ENCODE measurements at places on chromosomes 13 and 19.

DNA sequence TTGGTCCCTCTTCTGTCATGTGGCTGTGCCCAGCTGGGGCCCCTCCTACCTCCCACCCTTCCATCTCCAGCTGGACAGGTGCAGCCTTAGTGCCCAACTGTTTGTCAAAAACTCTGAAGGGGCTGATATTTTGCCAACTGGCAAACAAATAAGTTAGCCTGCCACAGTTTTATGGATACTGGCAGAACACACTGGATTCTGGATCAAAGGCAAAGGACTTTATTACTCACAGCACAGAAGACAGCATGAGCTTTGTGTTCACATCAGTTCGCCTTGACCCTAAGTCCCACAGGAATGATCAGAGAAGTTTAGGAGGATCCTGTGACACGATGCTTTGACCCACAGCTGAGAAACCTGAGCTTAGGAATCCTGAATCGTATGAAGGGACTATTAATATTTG is 16.4 kb downstream of the KLK2 start:
- DNase-seq, result no peak

DNA sequence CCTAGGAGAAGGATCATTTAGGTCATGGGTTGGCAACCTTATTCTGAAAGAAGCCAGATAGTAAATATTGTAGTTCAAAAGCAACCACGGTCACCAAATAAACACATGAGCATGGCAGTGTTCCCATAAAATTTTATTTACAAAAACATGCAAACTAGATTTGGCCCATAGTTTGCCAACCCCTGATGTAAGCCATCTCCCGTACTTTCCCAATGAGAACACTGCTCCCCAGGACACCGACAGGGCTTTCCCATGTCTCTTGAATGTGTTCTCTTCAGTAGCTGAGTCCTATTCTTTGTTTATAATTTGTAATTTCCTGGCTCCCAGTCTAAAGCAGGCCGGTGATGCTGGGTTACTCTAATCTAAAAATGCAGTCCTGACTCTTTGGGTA is 239.6 kb downstream of the LHFPL6 start:
- no peak for DNase-seq

DNA sequence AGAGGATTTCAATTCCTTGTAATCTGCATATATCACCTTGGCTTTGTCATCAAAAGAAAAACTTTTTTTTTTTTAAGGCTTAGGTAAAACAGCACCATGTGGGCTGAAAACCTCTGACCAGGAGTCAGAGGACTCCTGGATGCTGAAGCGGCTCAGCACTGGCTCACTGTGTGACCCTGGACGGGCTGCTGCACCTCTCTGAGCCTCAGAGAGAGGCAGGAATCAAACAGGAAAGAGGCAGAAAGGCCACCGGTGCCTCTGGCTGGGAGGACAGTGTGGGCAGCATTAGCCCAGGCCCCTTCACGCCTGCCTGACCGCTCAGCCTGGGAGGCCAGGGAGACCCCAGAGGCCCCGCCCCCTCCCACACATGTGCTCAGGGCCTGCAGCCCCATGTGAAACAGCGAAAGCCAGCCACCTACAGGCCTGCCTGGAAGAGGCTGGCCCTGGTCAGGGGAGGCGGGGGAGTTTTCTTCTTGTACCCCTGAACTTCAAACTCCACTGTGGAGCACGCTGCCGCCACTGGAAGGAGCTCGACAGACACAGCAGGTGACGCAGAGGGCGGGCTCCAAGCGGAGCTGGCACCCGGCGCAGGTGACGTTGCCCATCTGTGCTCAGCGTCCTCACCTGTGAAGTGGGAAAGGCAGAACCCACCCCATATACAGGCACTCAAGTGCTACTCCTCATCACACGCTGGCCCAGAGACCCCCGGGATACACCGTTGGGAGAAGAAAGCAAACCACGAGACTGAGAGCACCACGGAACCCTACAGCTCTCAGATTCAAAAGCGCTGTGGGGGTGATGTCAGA is 39.7 kb downstream of the MLLT1 start:
- no peak for DNase-seq

DNA sequence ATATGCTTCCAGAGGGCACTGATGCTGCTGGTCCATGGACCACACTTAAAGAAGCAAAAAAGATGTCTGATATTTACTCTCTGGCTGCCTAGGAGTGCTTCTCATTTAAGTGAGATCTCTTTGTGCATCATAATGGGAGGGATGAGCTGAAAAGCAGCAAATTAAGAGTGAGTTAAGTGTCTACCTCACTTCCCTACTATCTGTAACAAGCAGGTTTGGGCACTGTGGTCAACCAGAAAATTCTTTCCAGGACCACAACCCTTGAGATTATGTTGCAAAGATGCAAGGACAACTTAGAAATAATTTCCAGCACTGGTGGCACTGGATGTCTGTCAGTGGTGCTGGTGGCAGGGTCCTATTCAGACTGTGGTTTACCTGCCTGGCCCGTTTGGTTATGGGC is 52.1 kb upstream of the USPL1 start:
- DNase-seq, result no peak
